Kasumi-1 (cell line): ENCODE measurements at places on chromosomes 7 and 10.

DNA sequence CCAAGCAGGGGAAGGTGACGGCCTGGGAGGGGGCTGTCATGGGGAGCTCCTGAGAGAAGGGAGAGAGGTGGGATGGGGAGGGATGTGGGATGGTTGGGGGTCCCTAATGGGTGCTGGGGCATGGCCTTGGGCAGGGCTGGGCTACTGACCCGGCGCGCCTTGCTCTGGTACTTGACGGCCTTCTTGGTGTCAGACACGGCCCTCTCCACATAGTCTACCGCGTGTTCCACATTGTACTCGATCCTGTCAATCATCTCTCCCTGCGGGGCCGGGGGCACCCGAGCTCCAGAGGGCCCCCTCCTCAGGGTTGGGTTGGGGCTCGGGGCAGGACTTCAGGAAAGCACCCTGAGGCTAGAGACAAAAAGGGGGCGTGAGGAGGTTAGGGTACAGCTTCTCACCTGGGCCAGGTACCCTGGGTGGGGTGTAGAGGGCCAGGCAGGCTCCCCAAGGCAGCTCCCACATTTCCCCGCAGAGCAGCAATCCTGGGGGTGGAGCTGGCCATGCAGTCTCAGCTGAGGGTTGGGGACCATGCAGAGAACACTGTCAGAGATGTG, 17.3 kb downstream of the BUD23 start:
- no peak for DNase-seq

GRCh38 chr7:46294381-46294780, 373.3 kb upstream of the IGFBP3 start:
- DNase-seq = no peak

DNA sequence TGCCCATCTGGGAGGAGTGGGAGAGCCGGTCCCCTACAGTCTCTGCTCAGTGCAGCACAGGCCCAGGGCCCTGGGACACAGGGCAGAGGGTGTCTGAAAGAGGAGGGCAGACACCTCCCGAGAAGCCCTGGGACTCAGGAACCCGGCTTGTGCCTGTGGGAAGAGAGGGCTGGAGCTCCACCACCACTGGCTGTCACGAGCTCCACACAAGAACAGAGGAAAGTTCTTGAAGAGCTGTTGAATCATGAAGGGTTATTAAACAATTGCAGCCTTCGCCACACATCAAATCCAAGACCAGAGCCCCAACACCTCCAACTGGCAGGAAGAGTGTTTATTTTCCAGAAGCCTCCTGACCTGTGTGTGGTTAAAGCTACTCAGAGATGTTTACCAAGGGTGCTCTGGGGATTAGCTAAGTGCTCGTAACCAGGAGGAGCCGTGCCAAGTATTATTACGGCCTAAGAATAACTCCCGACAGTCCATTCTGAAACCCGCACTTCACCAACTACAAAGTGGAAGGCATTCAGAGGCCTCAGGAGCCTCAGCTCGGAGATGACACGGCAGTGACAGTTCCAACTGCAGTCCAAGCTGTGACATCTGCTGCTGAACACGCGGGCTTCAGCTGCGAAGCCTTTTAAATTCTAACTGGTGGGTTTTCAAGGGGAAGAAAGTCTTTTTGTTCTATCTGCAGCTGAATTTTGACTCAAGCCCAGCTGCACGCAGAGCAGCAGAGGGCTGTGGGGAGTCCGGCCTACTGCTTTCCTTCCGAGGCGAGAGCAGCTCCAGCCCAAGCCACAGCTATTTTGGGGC, 75.1 kb downstream of the MAD1L1 start:
- no peak for DNase-seq

GRCh38 chr7:118094044-118094443, 89.9 kb upstream of the LSM8 start:
- DNase-seq = no peak

DNA sequence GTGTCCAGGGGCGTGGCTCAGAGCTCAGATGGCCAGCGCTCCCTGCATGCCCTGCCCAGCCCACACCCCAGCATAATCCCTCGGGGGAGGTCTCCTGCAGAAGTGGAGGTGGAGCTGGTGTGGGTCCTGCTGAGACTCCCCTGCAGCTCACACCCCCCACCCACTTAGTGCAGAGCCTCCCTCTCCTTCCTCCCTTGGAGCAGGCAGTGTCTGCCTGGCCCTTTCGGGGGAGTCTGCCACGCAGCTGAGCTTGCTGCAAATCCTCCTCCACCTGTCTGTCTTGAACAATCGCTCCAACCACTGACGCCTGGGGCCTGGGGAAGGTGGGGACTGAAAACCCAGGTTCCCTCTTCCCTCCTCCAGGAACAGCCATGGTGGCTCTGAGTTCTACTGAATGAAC, 219.7 kb upstream of the PPP2R2D start:
- DNase-seq = no peak
